Suppressor macrophage treated with lipopolysaccharide for 4 hours (primary cell): ENCODE measurements at places on chromosomes 3 and 15.

DNA sequence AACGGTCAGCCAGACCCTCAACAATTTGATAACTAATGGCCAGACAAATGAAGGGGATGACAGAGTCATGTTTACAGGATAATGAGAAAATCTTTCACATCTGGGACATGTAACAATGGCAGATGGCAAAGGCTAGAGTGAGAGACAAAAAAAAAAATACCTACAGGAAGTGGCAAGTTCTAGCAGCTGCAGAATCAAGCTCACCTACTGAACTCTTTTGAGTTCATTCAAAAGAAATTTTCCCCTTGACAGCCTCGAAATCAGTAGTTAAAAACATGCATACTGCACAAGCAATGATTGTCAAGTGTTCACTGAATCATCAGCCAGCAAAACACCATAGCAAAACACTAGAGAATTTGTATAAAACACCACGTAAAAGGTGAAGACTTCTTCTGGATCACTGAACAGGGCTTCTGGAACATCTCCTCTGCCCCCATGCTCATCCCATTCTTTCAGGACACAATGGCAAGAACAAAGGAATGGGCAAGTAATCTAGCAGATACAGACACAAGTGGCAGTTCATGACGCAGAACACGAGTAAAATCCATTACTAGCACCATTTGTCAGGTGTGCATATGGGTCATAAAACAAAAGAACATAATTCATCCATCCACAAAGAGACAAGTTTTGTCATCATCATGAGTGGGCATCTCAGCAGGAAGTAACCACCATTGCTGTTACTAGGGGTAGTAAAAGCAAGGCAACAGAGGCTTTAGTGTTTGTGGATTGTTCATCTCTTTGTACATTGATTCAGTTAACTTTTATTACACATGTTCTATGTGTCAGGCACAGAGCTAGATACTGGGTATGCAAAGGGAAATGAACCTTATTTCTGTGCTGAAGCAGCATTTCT is 13.8 kb upstream of the KCNMB2 start:
- no peak for DNase-seq

- no peak for DNase-seq
These were observed 207.7 kb downstream of the RAP2B start for GRCh38 chr3:153369561-153370374.

DNA sequence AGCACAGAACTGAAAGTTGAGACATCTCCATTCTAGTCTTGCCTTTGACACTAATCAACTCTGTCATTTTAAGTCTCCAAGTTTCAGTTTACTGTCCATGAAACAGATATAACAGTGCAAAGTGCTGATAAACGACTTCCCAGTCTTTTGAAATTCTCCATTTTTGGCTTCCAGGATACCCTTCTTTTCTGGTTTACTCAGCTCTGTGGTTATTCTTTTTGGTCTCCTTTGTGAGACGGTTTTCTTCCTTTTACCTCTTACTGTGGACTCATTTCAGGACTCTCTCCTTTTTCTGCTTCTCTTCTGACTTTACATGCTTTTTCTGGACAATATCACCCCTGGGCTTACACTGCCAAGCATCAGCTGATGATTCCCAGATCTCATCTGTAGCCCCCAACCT is 18.9 kb downstream of the SST start:
- DNase-seq: no peak

DNA sequence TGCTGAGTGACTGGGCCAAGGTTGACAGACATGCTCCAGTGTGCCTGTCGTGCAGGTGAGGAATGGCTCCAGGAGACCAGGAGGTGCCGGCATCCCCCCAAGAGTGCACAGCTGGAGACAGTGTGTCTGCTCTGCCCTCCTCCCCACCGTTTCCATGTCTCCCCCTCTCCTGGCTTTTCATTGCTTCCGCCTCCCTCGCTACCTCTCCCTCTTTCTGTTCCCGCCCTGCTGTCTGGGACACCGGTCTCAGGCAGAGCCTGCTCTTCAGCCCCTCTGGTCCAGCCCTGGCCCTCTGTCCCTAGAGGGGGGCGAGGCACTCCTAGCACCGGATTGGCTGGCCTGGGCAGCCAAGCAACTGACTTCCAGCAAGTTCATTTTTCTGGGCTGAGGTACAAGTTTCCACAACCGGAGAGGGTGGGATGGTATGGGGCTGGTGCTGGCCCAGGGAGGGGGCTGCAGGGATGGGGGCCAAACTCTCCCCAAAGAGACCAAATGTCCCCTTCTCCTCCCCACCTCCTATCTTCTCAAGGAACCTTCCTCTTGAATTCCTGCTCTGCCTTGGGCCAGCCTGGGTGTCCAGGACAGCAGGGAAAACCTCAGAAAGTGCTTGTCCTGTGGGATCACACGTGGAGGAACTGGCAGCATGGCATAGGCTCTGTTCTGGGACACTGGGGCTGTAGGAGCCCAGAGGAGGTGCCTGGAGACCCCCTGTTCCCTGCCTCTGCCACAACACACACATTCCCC is 32.6 kb downstream of the PRKCD start:
- no peak for DNase-seq

GRCh38 chr3:36942638-36943248 is 2.1 kb downstream of the TRANK1 start:
- no peak for DNase-seq

DNA sequence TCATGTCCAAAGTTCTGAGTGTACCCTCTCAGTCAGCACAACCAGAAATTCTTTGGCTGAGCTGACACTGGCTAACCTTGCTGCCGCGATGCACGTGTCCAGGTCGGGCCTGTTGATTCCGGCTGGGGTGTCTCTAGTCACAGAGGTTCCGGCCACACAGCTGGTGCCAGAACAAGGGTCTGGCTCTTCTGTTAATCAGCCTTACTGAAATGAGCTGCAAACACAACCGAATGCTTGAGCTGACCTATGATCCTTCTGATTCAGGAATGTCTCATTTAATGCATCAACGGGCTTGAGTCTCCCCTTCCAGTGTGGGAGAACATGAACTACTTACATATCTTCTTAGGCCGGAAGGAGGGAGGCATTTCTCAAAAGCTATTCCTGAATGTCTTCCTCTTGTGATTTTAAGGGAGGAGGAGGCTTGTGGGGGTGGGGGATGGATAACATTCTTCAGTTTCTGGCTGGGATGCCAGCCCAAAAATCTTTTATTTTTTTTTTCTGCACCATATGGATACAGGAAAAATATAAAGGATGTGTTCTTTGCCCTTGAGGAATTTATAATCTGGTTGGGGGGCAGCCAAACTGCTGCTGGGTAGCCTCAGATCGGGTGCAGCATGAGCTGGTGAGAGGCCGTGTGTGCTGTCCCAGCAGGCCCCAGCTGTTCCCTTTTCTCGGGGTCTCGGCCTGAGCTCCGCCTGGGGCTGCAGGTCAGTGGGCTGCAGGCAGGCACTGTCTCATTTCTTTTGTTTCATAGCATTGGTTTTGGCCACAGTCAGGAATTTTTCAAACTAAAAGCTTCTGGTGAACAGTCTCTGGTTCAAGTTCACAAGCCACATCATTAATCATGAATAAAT is 319.1 kb upstream of the TBL1XR1 start:
- DNase-seq: no peak

DNA sequence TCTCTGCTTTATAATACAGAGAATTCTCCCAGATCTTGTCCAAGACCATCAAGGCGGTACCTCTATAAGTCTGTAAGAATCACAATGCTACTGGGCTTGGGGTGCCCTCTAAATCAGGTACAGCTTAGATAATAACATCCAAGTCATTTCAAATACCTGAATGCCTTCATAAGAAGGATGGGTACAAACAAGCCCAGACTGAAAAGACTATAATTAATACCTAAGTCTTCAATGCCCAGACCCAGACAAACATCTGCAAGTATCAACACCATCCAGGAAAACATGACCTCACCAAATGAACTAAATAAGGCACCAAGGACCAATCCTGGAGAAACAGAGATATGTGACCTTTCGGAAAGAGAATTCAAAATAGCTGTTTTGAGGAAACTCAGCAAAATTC is 65.9 kb downstream of the ZMAT3 start:
- DNase-seq: no peak

GRCh38 chr3:123201223-123201556 is 553 bp upstream of the SEC22A start:
- DNase-seq: no peak

DNA sequence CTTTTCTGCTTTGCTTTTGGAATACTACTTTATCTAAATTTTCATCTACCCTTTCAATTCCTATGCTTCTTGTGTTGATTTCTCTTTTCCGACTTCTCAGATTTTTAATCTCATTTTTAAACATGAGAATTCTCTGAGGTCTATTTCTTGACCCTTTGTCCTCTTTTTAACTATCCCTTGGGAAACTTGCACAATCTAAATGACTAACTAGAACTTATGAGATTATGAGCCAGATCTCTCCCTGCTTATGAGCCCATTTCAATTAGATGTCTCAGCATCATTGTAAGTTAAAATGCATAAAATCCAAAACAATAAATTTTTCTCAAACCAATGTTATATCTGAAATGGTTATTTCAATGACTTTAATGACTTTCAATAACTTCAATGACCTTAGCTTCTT is 296.9 kb upstream of the AGTR1 start:
- DNase-seq: no peak

- no peak for DNase-seq
These were observed 38.1 kb downstream of the TRAK1 start for GRCh38 chr3:42129014-42129953.

DNA sequence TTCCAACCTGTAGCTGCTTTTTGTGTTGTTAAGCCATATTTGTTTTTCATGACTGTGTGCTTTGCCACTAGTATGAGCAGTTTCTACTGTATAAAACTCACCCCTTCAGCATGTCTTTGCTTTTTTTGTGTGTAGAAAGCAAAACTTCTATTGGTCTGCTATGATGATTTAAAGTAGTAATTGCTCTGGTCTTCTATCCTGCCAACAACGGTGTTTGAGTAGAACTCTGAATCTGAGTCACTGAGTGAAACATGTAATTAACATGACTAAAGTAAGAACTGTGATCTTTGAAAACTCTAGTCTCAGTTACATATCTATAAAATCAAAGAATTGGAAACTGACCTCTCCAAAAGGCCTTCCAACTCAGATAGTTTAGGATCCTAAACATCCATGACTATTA is 133.6 kb downstream of the TPRG1 start:
- no peak for DNase-seq

- DNase-seq: no peak
These were observed 40.5 kb downstream of the PTPRG start for GRCh38 chr3:61601831-61602230.

DNA sequence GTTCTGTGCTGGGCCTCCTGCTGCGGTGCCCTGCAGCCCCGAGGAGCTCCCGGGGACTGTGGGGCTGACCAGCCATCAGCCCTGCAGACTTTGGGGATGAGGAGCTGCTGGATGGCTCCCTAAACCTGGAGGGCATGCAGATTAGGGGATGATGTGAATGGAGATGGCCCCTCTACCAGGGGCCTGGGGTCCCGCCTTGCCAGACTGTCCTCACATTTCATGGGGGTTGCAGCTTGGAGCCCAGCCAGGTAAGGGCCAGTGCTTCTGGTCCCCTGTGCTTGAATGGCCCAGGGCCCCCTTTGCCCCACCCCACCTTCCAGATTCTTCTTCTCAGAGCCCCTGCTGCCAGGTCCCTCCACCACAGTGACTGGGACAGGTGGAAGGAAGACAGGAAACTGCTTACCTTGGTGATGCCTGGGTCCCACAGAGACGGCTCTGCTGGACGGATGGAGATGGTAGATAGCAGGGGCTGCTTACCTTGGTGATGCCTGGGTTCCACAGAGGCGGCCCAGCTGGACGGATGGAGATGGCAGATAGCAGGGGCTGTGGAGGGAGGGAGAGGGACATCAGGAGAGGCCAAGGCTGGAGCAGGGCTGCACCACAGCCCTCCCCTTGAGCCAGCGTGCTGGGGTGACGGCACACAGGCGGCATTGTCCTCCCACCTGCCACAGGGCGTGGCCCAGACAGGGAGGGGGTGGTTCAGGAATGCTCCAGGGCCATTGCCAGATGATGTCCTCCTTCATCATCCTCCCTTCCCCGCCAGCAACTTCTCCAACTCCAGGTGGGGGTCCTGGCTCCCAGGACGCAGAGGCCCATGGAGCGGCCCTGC is at the start of gene SPTBN5:
SPTBN5 (minus strand) TSS at position 632 of the 829 bp plus-strand sequence; CDS start at position 76, 556 bp downstream.
- no peak for DNase-seq
